ENCODE measurements at places on chromosomes 1 and 21.

- peak; percentile 40 for DNase-seq
Observed at GRCh38 chr1:205286335-205286950, 35.1 kb downstream of the NUAK2 start.

GRCh38 chr1:40393173-40393572, 19.6 kb downstream of the SMAP2 start:
- DNase-seq = no peak

GRCh38 chr1:110083061-110083865, 12.8 kb upstream of the ALX3 start:
- DNase-seq = no peak

- DNase-seq = no peak
Observed at GRCh38 chr1:34235594-34235993, 58.9 kb downstream of the C1orf94 start.

DNA sequence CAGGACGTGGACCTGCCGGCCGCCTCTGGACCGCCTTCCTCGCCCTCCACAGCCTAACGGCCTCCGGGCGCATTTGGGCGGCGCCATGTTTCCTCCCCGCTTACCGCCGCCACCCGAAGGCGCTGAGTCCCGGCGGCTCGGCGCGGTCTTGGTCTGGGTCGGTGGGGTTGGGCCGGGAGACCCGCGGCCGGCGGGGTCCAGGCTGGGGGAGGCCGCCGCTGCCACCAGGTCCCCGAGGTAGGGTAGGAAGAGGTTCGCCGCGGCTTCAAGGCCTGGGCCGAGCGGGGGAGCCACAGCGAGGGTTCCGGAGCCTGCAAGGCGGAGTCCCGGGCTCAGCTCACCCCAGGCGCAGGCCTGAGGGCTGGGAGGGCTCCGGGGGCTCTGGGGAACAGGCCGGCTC, 5.5 kb downstream of the OR2C3 start:
- DNase-seq = no peak

DNA sequence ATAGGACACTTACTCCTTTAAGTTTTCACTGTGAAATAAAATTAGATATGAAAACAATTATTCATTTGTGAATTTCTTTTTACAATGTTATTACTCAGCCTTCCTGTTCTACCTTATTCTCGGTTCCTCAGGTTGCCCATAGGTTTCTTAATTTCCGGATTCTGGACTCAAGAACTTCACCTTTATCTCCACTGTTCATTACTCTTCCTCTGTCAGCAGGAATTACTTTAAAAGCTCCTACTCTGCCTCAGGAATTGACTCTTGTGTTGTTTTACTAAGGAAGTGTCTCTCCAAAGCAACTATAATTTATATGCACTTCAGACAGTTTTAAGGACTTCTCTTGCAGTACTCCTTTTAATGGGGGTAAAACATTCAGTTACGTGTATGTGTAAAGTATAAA, 123.8 kb downstream of the OSBPL9 start:
- no peak for DNase-seq

DNA sequence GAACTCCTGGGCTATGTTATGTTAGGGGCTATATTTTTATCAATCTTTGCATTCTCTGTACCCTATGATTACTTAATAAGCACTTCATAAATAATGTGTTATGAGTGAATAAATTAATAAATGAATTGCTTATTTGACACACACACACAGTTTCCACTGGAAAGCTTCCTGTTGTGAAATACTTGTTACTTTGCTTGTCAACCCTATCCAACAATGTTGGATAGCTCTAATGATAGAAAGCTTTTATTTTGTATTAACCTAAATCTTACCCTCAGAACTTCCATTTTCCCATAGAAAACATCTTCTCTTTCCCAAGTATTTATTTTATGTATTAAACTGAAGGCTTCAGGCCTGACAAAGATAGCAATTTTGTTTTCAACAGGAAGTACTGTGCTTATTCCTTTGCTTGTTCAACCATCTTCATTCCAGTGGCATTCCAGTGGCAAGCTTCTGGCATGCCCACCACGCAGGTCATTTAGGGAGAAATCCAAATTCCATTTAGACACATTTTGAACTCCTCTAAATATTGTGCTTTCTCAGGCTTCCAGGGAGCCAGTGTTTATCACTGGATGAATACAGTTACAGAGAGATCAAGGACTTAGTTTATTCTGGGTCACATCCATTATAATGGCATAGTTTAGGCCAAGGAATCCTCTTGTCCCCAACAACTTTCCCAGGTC, 134.4 kb downstream of the TGFB2 start:
- DNase-seq = no peak

DNA sequence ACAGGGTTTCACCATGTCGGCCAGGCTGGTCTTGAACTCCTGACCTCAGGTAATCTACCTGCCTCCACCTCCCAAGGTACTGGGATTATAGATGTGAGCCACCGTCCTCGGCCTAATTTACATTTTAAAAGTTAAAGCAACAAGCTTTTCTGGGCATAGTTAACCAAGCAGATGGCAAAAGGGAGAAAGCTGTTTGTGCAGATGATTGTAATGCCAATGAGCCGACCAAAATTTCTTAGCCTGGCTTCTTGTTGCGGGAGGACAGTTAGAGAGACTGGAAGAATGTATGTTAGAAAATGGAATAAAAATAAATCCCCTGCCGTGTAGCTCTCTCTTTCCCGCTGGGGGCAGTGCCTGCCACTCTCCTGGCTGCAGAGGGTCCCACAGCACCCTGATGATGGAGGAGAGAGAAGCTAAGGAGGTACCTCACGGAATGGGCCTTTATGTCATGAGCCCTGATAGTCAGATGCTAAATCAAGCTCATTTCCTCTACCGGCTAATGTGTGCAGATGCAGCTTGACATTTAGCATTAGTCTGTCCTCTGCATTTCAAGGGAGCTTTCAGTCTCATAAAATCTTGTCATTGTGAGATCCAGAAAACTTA, 87.2 kb downstream of the HHAT start:
- DNase-seq = no peak

DNA sequence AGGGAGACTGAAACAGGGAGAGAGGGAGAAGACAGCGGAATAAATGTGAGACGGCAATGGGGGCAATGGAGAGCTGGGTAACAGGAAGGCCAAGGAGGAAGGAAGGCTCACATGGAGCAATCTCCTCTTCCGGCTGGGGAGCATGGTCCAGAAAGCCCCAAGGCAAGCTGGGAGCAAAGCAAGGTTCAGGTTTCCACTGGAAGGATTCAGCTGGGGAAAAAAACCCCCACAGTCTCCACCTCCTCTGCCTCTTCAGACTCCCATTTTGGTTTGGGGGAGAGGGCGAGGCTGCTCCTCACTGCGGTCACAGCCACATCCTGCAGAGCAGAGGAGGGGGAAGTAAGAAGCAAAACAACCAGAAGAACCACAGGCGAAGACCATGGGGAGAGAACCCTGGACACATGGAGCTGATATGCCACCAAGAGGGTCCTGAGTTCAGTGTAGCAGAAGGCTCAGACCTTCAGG, 650 bp downstream of the TNFAIP8L2 start:
- DNase-seq = peak; percentile 54

- DNase-seq = peak; percentile 3
Observed at GRCh38 chr1:193539731-193540459, 353.5 kb upstream of the B3GALT2 start.

GRCh38 chr21:46250146-46250725, 21.7 kb upstream of the LSS start:
- no peak for DNase-seq

DNA sequence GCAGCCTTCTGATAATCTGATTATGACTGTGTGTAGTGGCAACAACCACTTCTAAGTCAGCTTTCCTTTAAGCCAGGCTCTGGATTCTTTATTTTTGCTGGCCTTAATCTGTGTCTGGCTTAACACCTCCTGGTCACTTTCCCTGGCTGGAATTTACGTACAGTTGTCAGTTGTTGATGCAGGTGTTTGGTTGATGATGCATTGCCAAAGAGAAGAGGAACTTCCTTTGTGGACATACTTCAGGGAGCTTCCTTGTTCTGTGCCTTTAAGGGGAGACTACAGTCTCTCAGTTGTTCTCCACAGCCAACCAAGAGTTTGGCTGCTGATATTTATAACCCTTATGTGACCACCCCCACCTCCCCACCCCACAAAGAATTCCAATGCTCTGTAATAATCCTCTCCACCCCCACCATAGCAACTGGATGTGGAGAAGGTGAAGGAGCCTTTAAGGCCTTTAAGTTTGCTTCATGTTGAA, 96.0 kb upstream of the BMP8A start:
- DNase-seq = no peak

- DNase-seq = no peak
Observed at GRCh38 chr1:5503556-5504363, 488.5 kb downstream of the NPHP4 start.

DNA sequence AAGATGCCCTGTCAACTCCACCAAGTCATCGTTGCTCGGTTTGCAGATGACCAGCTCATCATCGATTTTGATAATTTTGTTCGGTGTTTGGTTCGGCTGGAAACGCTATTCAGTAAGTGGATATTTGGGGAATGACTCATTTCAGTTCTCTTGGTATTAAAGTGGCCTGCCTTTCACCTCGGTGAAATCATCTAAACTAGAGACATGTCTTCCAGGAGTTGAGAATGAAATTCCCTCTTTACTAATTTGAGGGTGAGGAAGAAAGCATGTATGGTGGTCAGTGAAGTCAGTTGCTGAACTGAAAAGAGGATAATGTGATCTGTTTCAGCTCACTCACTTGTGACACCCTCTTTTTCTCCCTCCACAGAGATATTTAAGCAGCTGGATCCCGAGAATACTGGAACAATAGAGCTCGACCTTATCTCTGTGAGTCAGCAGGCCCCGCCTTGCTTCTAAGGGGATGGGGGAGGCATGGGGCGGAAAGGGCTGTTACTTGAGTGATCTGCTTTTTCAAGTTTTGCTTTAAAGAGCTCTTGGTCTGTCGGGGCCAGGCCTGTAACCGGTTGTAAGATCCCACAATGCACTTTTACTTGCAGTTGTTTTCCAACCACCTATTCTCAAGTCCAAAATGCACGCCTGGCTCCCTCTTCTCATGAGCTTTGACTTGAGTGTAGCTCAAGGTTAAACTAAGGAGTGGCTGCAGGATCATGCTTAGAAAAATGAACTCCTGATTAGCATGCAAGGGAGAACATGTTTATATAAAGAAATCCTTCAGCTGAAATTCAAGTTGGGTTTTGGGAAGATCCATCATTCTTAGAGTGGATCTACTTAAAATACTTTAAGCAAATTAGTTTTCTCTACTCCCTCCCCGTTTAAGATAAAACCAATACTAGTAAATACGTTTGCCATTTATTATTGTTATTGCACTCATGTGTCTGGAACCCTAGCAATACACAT, 59.8 kb downstream of the CAPN2 start:
- no peak for DNase-seq

DNA sequence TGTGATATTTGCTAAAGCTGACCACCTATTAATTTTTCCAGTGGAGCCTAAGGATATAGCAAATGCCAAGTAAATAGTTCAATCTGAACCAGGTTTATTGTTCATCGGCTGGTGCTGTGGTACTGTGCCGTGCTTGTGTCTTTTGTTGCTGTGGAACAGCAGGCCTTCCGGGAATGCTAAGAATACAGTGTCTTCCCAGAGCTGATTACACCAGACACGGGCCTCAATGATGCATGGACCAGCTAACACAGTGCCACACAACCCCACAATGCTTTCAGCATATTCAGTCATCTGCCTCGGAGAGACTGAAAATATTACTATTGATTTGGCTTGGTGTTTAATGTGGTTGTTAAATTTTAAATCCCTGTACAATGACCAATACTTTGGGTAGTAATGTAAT, 415.4 kb downstream of the PTBP2 start:
- no peak for DNase-seq

GRCh38 chr1:223720971-223721591, 8.7 kb downstream of the CAPN2 start:
- DNase-seq = no peak

DNA sequence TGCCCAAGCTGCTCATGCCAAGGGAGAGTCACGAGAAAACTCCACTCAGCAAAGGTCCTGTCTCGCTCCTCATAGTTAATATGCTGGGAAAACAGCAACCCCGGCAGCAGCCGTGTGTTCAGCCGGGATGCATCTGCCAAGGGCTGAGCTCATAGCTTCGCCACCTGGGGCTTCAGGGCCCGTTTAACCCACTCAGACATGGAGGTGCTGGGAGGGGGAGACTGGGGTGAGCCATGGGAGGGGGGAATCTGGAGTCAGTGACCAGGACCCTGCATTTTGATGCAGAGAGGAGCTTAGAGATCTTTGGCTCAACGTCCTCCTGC, 283.4 kb downstream of the PTPRU start:
- DNase-seq = no peak

- no peak for DNase-seq
Observed at GRCh38 chr1:226799634-226800281, 60.7 kb upstream of the ITPKB start.

GRCh38 chr1:59948990-59949389, 22.4 kb upstream of the CYP2J2 start:
- no peak for DNase-seq

- no peak for DNase-seq
Observed at GRCh38 chr1:87894062-87894461, 565.4 kb downstream of the LMO4 start.

DNA sequence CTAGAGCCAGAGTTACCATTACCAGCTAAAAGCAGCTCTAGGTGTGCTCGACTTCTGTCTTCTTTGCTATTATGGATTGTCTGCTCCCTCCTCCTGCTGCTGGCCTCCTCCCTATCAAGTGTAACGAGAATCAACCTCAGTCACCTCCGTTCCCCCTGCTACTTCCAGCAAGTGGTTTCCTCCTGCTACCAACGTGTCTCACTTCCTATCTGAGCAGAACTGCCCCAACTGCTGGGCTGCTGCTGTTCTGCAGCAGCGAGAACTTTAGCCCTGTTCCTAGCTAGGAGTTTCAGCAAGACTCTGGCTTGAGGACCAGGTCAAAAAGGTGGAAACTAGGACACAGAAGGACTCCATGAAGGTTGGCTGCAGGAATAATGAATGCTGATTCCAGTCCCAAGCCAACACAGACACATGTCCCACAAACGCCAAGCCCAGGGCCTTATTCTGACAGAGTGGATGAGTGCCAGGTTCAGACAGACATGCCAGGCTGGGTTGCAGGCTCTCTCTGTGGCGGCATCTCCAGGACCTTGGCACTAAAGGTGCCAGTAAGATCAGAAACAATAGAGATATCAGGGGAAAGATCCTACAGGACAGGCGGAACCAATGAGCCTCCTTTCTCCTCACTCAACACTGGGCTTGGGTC, 46.9 kb downstream of the CD34 start:
- peak; percentile 34 for DNase-seq

DNA sequence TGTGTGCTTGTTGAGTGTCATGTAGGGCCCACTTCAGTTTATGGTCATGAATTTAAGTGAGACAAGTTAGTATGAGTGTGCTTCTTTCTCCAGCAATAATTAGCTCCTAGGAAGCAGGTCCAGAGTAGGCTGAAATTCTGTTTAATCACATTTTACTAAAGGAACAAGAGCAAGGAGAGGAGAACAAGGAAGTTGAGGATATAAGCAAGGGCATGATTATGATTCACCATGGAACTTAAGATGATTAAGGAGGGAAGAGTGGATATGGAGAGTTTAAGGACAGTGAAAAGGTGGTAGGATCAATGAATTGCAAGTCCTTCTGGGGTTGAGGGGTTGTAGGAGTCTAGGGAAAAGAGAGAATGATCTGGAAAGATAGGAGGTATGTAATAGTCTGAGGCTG, 3.1 kb upstream of the DIPK1A start:
- DNase-seq = no peak
